ENCODE measurements at places on chromosomes 12 and 14. TPM values are rescaled to one million over a fixed set of nuclear protein-coding genes. Genes with fewer than 3 reads are reported as not detected.

- DNase-seq = no peak
Observed at GRCh38 chr14:65879248-65880009, 466.9 kb downstream of the FUT8 start.

DNA sequence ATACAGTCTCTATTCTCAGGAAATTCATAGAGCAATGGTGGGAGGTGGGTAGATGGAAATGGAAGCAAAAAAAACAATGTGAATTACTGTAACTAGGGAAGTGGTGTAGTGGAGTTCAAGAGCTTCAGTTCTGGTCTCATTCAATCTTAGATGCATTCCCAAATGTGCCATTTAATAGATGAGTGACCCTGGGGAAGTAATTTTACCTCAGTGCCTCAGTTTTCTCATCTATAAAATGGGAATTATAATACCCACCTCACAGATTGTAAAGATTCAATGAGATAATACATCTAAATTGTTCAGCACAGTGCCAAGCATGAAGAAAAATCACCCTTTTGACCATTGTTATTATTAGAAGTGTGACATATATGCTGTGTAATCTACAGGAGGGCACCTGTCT lies 173.1 kb downstream of the SLC38A4 start:
- DNase-seq = no peak

DNA sequence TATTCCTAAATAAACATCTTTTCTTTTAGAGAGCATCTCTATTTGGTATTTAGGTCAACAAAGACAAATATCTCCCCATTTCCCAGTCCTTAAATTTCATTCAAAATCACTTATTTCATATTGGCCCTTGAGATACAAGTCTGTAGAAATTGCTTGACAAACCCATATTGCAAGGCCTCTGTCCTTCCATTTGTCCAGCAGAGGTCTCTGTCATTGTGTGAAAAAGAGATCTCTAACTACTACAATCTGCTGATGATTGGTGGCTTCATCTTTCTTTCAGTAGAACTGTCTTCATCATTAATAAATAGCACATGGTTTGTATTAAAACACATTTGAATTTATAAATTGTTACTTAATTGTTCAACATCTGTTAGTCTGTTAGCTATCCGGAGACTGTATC lies 252.6 kb downstream of the ACSS3 start:
- no peak for DNase-seq

GRCh38 chr14:89965839-89966238 lies 10.1 kb downstream of the TDP1 start:
- no peak for DNase-seq

GRCh38 chr12:288687-289086 lies 26.1 kb upstream of the SLC6A13 start:
- no peak for DNase-seq

Gene ATL1
- 12.2 TPM for total RNA-seq

Gene NOXRED1
- total RNA-seq = not detected

Gene SSPN
- total RNA-seq = 19.0 TPM

Gene HOTAIR
- 13.4 TPM for total RNA-seq

Gene NPC2
- 450 TPM for total RNA-seq

Measured in suprapubic skin (tissue), 4 donors.